ENCODE measurements at places on chromosomes 4 and X.

DNA sequence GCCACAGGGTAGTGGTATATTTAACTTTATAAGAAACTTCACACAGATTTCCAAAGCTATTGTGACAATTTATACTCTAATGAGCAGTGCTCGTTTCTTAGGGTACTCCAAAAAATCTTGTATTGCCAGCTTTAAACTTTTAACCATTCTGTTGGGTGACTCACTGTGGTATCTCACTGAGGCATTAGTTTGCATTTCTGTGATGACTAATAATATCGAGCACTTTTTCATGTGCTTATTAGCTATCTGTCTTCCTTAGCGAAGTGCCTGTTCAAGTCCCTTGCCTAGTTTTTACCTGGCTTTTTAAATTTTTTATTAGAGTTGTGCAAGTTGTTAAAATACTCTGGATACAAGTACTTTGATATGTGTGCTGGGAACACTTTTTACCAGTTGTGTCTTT is 5.5 kb downstream of the PNMA3 start:
- DNase-seq = no peak

- DNase-seq = no peak
Observed at GRCh38 chr4:31156221-31156620, 436.1 kb downstream of the PCDH7 start.

GRCh38 chr4:2714061-2714770 is 41.9 kb downstream of the TNIP2 start:
- no peak for DNase-seq

DNA sequence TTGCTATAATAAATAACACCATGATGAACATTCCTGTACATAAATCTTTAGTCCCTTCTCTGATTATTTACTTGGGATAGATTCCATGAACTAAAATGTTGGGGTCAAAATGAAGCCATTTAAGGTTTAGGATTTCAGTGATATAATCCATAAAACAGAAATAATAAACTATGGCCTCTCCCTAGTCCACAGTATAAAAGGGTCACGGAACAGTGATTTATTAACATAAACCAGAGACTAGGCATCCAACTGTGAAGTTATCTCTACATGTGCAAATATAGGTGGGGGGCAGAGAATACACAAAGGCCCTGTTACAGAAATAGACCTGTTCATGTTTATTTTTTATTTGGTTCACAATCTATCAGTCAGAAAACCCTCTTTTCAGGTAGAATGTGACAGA is 499.1 kb upstream of the SLIT2 start:
- no peak for DNase-seq

- no peak for DNase-seq
Observed at GRCh38 chrX:19342331-19342906, 1.3 kb upstream of the PDHA1 start.

- no peak for DNase-seq
Observed at GRCh38 chr4:134888156-134888555, 686.6 kb upstream of the PABPC4L start.

DNA sequence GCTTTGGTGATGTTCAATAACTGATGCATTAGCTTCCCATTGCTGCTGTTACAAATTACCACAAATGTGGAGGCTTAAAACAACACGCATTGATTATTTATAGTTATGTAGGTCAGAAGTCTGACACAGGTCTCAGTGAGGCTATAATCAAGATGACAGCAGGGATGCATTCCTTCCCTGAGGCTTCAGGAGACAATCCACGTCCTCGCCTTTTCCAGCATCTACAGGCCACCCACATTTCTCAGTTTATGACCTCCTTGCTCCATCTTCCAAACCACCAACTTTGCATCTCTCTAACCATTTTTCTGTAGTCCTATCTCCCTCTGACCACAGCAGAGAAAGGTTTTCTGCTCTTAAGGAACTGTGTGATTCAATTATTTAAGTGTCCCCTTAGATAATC is 92.5 kb downstream of the GASK1B start:
- DNase-seq = no peak

DNA sequence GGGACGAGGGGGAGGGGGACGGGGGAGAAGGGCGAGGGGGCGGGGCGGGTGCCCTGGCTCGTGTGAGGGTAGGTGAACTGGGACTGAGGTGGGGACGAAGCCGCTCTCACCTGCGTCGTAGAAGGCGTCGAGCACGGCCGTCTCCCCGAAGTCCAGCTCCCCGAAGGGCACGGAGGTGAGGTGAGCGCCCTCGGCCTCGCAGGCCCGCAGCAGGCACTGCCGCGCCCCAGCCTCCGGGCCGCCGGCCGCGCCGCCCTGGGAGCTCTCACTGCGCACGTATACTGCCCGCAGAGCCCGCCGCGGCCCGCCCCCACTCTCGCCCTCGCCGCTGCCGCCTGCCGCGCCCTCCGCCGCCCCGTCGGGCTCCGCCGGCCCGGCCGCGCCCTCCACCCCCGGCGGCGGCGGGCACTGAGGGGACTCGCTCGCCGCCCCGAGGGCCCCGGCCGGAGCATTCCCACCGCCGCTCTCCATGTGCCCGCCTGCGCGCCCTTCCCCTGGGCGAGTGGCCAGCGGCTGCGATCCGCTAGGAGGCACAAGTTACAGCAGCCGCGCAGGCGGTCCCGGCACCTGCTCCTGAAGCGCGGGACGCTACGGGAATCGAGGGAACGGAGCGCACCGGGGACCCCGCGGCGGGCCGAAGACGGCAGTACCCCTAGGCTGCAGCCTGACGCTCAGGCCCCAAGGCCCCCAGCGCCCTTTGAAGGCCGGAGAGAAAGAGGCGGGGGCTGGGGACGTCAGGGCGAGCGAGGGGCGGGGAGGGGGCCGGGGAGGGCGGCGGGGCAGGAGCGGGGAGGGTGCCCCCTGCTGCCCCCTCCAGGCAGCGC is at the start of gene MAP3K15:
MAP3K15 (minus strand) TSS at position 718 of the 824 bp plus-strand sequence; CDS start at position 471, 247 bp downstream.
- peak; percentile 53 for DNase-seq

- DNase-seq = peak; percentile 36
Observed at GRCh38 chr4:17058536-17058915, 160.1 kb upstream of the LDB2 start.

GRCh38 chr4:156578005-156578404 is 393.6 kb downstream of the PDGFC start:
- DNase-seq = no peak

DNA sequence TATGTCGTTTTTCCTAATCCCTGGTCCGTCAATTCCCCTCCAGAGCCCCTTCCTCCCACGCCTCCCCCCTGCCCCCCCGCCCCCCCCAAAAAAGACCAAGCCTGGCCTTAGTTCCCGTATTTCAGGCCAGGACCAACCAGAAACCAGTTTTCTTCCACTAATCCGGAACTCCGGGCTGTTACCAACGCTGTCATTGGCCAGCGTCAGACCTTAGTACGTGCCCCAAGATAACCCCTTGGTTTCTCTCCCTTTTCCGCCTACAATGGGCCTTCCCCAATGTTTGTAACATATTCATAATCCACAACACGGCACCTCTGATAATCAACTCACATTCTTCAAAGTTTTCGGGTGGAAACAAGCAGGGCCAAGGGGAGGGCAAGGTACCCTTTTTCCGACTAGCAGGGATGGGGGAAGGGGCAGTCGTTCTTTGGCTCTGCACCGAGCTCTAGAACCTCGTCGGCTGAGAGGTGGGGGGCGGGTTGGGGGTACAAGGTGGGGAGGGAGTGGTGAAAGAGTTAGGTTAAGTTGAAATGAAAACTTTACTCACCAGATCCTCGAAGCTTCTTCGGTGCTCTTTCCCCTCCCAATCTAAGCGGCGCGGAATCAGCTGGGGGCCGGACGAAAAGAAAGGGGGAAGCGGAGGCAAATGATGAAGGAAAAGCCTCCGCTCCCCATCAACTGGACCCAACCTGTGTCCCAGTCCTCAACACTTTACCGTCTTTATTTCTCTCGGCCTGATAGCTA is 1.5 kb downstream of the BRWD3 start:
- peak; percentile 79 for DNase-seq

- DNase-seq = peak; percentile 55
Observed at GRCh38 chr4:141140391-141141200, 7.3 kb upstream of the RNF150 start.

GRCh38 chr4:80156410-80156809 is 40.9 kb upstream of the PRDM8 start:
- no peak for DNase-seq

DNA sequence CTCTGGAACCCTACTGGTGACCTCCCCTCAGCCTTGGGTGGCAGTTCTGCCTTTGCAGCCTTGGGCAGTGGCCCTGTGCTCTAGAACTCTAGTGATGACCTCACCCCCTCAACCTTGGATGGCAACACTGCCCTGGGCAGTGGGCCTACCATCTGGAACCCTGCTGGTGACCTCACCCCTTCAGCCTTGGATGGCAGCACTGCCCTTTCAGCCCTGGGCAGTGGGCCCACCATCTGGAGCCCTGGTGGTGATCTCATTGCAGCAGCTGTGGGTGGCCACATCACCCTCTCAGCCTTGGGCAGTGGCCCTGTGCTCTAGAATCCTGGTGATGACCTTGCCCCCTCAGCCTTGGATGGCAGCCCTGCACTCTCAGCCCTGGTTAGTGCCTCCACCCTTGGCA is 129.3 kb downstream of the RBMX2 start:
- no peak for DNase-seq

DNA sequence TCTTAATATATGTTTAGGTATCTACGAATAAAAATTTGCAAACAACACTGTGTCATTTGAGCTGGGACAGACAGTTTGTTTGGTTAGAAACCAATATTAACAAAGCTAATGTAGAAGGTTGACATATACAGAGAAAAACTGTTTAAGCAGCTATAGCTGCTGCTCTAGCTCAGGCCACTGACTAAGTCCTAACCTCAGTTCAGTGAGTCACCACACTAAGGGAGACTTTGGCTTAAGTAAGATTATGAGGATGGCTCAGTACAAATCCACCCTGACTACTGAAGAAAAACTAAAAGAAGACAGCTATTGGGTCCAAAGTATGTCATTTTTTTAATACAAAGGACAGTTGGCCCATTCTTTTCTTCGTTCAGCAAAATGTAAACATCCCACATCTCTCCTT is 717.3 kb upstream of the ACTRT1 start:
- DNase-seq = no peak

GRCh38 chr4:136198358-136198757 is 1333.9 kb downstream of the PCDH18 start:
- no peak for DNase-seq

DNA sequence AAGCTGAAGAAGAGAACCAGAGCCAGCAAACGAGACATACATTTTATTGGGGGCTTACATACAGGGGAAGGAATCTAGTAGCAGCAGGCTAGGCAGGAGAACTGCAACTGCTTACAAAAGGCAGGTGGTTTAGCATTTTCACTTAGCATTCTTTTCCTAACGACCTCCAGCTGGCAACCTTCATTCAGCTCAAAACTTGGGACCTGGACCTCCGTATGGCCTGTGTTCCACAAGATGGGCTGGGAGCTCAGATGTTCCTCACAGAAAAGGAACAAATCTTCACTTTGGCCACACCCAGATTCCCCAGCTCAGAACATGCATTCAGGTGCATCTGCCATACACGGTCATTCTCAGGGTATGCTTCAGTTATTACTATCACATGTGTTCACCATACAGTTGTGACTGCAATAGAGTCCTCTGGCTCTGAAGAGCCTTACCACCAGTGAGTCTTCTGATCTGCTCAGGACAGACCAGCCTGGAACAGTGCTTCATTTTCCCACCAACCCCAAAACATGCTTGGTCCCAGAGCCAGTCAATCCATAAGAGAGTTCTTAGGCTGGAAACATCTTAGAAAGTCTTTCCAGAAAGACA is 29.6 kb upstream of the AP1AR start:
- no peak for DNase-seq

DNA sequence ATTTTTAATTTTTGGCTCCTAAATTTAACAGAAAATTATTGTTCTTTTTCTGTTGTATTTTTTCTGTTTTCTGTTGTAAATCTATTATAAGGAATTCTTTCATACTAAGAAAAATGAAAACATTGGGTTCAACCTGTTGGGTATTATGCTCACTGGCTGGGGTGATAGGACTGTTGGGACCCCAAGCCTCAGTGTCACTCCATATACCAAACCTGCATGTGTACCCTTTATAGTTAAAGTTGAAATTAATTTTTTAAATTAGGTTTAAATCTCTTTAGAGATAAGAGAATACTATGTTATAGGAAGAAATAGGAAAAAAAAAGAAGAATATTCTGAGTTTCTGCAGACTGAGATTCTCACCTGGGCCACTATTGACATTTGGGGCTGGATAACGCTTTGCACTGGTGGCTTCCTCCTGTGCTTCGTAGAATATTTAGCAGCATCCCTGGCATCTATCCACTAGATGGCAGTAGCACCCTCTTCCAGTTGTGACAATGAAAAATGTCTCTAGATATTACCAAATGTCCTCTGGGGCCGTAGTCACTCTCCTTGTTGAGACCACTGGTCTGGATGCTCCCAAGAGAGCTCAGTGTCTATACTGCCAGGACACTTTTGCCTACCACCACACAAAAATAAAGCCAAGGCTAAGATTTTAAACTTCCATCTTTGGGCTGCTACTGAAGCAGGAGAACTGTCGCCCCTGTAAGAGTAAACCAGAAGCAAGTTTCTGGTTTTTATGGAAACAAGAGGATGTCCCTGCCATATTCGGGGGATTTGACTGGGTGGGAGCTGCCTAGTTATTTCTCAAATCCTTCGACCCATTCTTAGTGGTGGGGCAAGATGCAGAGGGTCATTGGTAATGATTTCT is 22.4 kb upstream of the CLTRN start:
- peak; percentile 85 for DNase-seq

DNA sequence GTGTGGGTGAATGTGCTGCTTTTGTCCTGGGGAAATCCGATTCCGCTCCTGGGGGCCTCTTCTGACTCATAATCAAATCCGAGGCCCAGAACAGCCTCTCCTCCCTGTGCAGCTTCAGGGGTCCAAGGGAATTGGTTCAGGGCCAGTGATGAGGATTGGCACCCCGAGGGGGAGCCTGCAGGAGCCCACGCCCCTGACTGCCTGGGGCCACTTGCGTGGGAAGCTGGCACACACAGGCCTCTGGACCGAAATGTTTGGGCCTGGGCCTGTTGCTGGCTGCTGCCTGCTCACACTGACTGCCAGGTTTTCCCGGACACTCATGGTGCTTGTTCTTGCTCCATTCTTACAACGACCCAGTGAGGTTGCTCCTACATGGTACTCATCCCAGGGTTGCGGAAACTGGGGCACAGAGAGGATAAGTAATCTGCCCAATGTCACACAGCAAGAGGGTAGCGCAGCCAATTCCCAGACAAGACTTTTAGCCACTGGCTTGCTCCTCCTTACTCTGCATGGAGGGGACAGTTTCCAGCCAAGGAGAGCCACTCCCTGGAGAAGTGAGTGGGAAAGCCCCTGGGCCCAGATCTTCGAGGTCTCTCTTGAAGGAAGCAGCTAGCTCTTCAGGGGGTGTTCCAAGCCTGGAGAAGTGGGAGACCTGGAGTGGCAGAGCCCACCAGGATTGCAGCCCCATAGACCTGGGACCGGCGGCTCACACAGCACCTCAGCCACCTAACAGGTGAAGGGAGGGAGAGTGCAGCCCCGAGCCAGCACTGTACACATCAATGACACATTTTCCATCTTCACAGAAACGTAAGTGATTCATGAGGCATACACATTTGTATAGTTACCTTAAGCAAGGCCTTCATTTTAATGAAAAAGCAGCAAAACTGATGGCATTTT is 20.3 kb downstream of the CFAP99 start:
- no peak for DNase-seq
